ENCODE measurements at places on chromosomes 1 and 21. TPM values are rescaled to one million over a fixed set of nuclear protein-coding genes. Genes with fewer than 3 reads are reported as not detected.

Gene WNT4
- total RNA-seq: 10.2 TPM

Gene C4BPA
- 0.76 TPM for total RNA-seq

Gene KCNN3
- total RNA-seq: 5.3 TPM

Gene ZFYVE9
- 42.1 TPM for total RNA-seq

Gene TBX15
- 12.1 TPM for total RNA-seq

Gene LCE6A
- not detected for total RNA-seq

Gene OTUD7B
- total RNA-seq: 21.4 TPM

Gene NOC2L
- total RNA-seq: 44.2 TPM

Gene CFHR2
- not detected for total RNA-seq

All from metanephros (tissue), 2 donors.